ENCODE measurements at places on chromosomes 1 and 21.

DNA sequence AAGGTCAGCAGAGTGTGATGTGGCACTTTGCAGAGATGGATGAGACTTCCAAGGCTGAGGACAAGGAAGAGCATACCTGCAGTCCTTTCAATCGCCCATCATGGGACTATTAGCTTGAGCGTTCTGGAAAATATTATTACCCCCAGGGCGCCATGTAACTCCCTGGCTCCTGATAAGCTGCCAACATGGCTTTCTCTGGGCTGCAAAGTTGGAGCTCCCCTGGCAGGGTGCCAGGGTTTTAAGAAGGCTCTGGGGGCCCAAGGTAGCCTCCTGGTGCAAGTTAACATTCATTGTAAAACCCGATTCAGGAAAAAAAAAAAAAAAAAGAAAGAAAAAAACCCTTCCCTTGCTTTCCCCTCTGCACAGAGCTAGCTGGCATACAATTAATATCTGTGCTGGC, 196.7 kb downstream of the PBX1 start:
- no peak overlapping the region for H3K4me3 ChIP-seq
- no peak overlapping the region for H3K27ac ChIP-seq
- no peaks in the 10 kb centered on the region for H3K4me1 ChIP-seq
- H3K36me3 ChIP-seq: no peaks in the 10 kb centered on the region

DNA sequence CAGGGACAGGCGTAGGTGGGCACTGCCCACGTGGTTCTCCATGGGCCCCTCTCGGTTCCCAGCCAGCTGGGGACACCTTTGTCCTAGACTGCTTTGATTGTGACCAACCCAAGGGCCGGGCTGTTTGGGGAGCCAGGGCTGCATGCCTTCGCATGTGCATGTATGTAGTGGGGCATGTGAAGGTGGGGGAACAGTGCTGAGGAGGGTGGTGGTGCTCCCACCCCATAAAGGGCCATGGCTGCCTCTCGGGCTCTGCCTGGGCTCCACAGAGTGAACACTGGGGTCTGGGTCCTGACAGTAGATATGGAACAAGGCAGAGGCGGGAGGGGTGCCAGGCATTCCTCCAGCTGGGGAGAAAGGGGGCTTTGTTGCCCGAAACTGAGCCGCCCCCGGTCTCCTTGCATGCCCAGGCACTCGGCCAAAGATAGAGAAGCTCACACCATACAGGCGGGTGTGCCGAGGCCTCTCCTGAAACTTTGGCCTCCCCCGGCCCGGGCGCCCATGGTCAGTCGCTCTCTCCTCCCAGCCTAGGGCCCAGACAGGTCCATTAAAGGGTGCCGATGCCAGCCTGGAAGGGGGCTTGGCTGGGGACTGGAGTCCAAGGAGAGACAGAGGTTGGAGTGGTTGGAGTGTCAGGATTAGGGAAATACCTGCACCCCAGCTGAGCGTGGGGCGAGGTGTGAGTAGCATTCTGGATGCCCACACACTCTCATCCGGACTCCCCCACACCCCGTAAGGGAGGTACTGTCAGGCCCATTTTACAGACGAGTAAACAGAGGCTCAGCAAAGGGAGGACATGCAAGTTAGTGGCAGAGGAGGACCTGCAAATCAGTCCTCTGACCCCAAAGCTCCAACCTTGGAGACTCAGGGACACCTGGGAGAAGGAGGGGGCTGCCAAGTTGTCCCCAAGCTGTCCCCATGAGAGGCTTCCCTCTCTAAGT, 41.1 kb downstream of the EPHA2 start:
- H3K27me3 ChIP-seq: peaks cover 33% of the 10 kb centered on the region
- no peaks in the 10 kb centered on the region for H3K36me3 ChIP-seq
- no peaks in the 10 kb centered on the region for H3K4me1 ChIP-seq
- no peak overlapping the region for H3K4me3 ChIP-seq

DNA sequence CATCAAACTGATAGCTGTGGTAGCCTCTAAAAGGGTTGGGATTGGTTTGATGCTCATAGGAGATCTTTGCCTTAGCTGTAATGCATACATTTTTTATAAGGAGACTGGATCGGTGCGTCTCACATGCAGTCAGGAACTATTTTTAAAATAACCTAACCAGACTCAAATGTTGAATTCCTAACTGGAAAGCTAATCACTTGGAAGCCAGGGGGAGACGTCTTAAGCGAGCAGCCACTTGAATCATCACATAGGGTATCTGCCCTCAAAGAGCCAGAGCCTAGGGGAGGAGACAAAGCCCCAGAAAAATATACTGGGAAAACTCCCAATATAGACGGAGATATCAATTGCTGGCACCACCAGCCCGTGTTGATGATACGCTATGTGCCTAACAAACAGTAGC, 61.7 kb upstream of the PUM1 start:
- H3K4me3 ChIP-seq: no peak overlapping the region
- no peak for DNase-seq
- peaks cover 10% of the 10 kb centered on the region for H3K27me3 ChIP-seq
- H3K4me1 ChIP-seq: no peaks in the 10 kb centered on the region
- H3K36me3 ChIP-seq: no peaks in the 10 kb centered on the region

- H3K27me3 ChIP-seq: peaks cover 52% of the 10 kb centered on the region
- H3K4me3 ChIP-seq: no peak overlapping the region
- no peaks in the 10 kb centered on the region for H3K4me1 ChIP-seq
- H3K36me3 ChIP-seq: no peaks in the 10 kb centered on the region
- H3K27ac ChIP-seq: no peak overlapping the region
Measured at GRCh38 chr1:88169939-88170338, 514.1 kb upstream of the PKN2 start.

DNA sequence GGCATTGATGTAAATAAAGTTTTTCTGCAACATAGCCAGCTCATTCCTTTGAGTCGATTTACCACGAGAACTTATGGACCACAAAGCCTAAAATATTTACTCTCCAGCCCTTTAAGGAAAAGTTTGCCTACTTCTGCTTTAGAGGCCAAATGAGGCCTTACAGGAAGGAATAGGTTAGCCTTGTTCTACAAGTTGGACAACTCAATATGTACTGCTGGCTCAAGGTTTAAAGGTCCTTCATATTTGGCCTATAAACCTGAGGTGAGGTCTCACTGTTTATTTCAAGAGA, 144.5 kb upstream of the DNAH14 start:
- H3K27me3 ChIP-seq: no peaks in the 10 kb centered on the region
- H3K27ac ChIP-seq: no peak overlapping the region
- no peak for DNase-seq
- H3K36me3 ChIP-seq: no peaks in the 10 kb centered on the region

GRCh38 chr1:166432655-166433054, 265.9 kb upstream of the FAM78B start:
- peaks cover 7% of the 10 kb centered on the region for H3K27me3 ChIP-seq
- H3K4me3 ChIP-seq: no peak overlapping the region
- no peaks in the 10 kb centered on the region for H3K4me1 ChIP-seq

DNA sequence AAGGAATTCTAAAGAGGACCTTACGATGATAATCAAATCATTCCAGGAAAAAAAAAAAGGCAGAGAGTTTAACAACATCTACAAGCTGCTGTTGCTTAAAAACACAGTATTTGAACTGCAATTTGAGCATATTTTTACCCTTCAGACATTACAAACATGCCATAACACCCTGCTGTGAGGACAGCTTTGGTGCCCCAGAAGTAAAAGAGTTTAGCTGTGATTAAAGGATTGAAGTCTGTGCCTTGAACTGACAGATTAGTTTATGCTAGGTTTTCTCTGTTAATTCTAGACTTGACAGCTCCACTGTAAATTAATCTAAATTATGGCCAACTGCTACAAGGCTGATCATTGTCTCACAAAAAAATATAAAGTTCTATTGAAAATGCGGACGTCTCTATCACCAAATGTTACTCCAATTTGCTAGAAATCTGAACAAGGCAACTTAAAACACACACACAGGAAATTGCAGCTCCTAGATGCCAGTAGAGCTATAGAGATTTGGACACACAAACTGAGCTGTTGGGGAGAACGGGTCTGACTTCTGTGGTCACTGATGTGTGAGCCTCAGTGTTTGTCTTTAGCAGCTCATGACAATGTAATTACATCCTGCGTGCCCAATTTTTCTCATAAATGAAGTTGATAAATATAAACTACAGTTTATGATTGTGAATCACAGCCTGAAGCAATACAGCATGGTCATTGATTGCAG, 217.9 kb downstream of the NTNG1 start:
- no peaks in the 10 kb centered on the region for H3K27me3 ChIP-seq
- no peak for DNase-seq
- H3K4me3 ChIP-seq: no peak overlapping the region
- peaks cover 23% of the 10 kb centered on the region for H3K4me1 ChIP-seq

DNA sequence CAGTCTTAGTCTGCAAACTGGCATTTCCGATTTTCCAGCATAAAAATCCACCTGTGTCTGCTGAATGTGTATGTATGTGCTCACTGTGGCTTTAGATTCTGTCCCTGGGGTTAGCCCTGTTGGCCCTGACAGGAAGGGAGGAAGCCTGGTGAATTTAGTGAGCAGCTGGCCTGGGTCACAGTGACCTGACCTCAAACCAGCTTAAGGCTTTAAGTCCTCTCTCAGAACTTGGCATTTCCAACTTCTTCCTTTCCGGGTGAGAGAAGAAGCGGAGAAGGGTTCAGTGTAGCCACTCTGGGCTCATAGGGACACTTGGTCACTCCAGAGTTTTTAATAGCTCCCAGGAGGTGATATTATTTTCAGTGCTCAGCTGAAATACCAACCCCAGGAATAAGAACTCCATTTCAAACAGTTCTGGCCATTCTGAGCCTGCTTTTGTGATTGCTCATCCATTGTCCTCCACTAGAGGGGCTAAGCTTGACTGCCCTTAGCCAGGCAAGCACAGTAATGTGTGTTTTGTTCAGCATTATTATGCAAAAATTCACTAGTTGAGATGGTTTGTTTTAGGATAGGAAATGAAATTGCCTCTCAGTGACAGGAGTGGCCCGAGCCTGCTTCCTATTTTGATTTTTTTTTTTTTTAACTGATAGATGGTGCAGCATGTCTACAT, 2.5 kb upstream of the OLFML3 start:
- no peaks in the 10 kb centered on the region for H3K27me3 ChIP-seq
- H3K36me3 ChIP-seq: peaks cover 25% of the 10 kb centered on the region
- H3K27ac ChIP-seq: peak overlapping the region; percentile 26
- no peak overlapping the region for H3K4me3 ChIP-seq

DNA sequence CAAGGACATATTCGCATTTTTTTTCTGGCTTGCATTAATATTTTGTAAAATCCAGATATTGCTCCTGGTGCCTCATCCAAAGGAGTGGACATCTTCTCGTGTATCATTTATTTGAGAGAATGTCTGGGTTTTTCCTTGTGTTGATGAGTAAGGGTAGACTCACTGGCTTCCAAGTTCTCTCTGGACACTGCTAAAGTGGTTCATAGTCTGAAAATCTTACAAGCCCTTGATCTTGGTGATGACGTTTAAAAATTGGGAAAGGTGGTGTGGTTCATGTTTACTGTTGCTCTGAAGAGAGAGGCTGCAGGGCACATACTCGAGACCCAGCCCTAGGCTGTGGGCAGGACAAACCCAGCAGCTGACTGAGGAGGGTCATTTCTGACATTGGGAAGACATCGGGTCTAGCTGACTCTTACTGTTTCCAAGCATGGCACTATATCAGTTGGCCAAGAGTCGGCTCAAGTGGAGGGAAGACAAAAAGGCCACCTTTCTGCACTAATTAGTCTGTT, 296.2 kb downstream of the LMX1A start:
- no peaks in the 10 kb centered on the region for H3K36me3 ChIP-seq
- H3K4me3 ChIP-seq: no peak overlapping the region
- no peaks in the 10 kb centered on the region for H3K4me1 ChIP-seq
- DNase-seq: no peak
- H3K27me3 ChIP-seq: peaks cover 15% of the 10 kb centered on the region

- no peak overlapping the region for H3K4me3 ChIP-seq
- no peak overlapping the region for H3K27ac ChIP-seq
- DNase-seq: no peak
- H3K36me3 ChIP-seq: no peaks in the 10 kb centered on the region
Measured at GRCh38 chr21:38527737-38528136, 29.5 kb upstream of the ERG start.

- H3K27ac ChIP-seq: peak overlapping the region; percentile 34
- peaks cover 10% of the 10 kb centered on the region for H3K36me3 ChIP-seq
- peaks cover 55% of the 10 kb centered on the region for H3K4me1 ChIP-seq
- H3K27me3 ChIP-seq: no peaks in the 10 kb centered on the region
Measured at GRCh38 chr1:27621051-27621920, 13.7 kb downstream of the FGR start.

DNA sequence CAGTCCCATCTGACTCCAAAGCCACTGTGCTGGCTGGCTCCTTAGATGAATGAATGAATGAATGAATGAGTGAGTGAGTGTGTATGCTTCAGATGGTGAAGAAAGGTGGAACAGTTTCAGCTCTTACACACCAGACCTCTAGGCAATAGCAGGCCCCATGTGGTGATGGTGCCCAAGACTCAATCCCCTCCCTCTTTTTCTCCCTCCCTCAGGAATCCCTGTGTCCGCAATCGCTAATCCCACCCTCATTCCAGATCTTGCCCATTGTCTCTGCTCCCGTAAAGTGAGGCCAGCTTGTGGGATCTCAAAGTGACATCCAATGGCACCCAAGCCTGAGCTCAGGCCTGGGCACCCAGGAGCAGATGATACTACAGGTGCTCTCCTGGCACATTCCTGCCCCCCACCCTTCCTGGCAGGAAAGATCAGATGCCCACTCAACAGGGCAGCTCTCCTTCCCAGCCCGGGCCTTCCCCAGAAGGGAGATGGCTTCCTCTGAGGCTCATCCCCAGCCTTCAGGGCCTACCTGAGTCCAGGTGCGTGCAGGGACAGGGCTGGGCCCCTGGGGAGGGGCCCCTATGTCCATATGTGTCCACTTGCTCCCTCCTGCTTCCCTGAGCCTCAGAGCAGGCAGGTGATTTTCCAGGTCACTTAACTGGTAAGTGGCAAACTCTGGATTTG, 106.4 kb downstream of the HMGB4 start:
- H3K4me3 ChIP-seq: no peak overlapping the region
- H3K27me3 ChIP-seq: peaks cover 8% of the 10 kb centered on the region
- DNase-seq: no peak
- H3K4me1 ChIP-seq: no peaks in the 10 kb centered on the region
- H3K36me3 ChIP-seq: no peaks in the 10 kb centered on the region

DNA sequence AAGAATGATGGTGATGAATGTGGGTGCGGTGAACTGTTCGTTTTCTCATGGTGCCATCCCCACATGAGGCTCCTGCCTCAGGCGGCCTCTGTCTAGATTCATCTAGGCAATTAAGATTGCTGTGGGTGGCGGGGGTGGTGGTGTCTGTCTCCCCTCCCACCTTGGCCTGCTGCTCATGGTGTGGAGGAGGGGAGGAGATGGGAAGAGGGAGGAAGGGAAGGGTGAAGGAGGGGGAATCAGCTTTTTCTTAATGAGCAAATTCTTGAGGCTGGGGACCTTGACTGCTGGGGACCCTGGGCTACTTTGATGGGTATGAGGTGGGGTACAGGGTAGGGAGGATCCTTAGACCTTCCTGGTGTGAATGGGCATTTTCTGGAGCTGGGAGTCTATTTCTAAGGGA, 55.8 kb downstream of the H3-3A start:
- no peaks in the 10 kb centered on the region for H3K27me3 ChIP-seq
- no peaks in the 10 kb centered on the region for H3K36me3 ChIP-seq
- peak overlapping the region; percentile 25 for H3K4me3 ChIP-seq
- peaks cover 49% of the 10 kb centered on the region for H3K4me1 ChIP-seq
- DNase-seq: no peak
- H3K27ac ChIP-seq: peak overlapping the region; percentile 89

- no peak for DNase-seq
- no peak overlapping the region for H3K27ac ChIP-seq
- no peak overlapping the region for H3K4me3 ChIP-seq
Measured at GRCh38 chr21:33135925-33136324, 66.0 kb downstream of the OLIG1 start.

Data from naive B cell (primary cell).